ENCODE measurements at places on chromosomes 3 and 15.

DNA sequence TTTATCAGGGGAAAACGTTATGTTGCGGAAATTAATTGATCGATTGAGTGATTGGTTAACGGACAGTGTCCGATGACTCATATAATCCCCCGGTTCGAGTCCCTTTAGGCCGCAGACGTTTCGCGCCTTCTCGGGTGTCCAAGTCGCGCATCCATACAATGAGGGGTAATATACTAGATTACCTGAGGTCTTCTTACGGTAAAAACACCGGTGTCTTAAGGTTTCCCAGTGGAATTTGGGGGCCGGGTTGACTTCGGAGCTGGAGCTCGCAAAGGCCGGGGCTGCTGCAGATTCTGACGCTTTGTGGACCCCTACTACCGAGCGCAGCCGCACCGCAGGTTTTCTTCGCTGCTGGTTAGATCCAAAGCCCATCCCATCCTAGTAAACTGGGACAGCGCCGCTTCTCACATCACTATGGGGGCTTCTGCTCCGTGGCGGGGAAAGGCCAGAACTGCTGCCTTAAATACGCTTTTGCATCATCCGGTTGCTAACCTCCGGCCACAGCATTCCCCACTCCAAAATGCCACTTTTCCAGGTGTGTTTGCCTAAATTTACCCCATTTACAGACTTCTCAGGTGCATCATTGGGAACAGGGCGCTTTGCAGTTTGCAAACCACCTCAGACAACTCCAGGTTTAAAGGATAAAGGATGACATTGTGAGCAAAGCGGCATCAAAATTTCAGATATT lies 858 bp upstream of the SACM1L start:
- no peak for DNase-seq

DNA sequence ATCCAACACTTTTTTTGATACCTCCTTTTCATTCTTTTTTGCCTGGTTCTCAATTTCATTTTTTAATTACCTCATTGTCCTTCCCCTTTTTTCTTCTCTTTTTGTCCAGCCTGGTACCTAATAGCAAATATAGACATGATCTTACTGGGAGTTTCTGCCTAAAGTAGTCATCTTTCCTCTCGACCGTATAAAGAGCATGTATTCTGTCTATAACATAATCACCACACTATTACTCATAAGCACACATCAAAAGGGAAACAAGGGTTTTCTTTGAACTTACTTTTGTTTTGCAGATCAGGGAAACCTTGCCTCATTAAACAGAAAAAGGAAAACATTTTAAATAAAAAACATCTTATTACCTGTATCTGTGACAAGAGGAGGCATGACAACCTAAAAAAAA lies 33.0 kb downstream of the FAM98B start:
- DNase-seq: no peak

GRCh38 chr15:74768771-74769342 lies 13.0 kb upstream of the CSK start:
- peak; percentile 74 for DNase-seq

- no peak for DNase-seq
Measured at GRCh38 chr15:92451225-92451825, 57.6 kb downstream of the ST8SIA2 start.

DNA sequence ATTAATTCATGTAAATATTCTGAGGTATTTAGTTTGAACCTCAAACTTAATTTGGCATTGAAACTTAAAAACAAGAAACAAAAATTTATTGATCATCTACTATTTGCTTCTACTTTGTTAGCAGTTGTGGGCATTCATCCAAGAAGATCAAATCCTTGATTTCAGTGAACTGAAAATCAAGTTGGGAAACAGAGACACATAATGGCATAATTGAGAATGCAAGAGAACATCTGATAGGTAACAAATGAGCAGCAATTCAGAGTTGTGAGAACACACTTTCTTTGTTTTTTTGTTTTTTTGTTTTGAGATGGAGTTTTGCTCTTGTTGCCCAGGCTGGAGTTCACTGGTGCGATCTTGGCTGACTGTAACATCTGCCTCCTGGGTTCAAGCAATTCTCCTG lies 33.9 kb upstream of the MED12L start:
- DNase-seq: no peak

GRCh38 chr3:126523745-126524428 lies at the start of gene CHST13:
Gene CHST13 (plus strand): TSS chr3:126524155. CDS start chr3:126524333, 178 bp downstream.
- DNase-seq: no peak

DNA sequence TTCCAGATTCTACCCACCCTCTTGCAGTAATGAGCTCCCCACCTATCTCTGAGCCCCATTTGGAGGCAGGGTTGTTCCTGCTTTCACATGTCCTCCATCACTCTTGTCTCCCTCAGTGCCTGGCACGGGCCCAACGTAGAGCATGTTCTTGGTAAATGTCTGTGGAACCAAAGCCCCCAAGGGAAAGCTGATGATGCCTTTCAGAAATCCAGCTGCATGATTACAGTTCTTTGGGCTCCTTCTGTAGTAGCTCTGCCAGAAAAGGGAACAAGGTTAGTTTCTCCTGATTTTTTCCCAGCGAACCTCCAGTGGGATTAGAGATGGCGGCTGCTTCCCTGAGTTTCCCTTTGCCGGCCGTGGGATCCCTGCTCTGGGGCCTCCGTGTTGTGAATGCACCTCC lies 39.3 kb downstream of the CGNL1 start:
- DNase-seq: no peak

- DNase-seq: no peak
Measured at GRCh38 chr3:114718898-114719210, 425.0 kb downstream of the TIGIT start.

GRCh38 chr3:42639192-42639591 lies 14.3 kb upstream of the ZBTB47 start:
- DNase-seq: no peak

DNA sequence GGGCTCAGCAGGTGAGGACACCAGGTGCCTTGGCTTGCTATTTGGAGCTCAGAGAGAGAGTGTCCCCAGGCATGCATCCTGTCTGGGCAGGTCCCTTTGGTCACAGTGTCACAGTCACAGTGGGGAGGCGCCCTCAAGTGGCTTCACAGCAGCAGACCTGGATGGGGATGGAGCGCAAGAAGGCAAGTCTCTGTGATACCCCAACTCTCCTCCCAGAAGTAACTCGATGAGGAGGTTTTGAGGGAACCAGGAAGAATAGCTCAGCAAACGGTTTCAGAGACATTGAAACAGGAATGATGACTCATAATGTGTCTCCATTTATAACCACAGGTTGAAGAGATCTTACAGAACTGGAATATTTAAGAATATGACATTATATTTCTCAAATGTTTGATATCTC lies 66.5 kb upstream of the SH3GL3 start:
- peak; percentile 50 for DNase-seq

DNA sequence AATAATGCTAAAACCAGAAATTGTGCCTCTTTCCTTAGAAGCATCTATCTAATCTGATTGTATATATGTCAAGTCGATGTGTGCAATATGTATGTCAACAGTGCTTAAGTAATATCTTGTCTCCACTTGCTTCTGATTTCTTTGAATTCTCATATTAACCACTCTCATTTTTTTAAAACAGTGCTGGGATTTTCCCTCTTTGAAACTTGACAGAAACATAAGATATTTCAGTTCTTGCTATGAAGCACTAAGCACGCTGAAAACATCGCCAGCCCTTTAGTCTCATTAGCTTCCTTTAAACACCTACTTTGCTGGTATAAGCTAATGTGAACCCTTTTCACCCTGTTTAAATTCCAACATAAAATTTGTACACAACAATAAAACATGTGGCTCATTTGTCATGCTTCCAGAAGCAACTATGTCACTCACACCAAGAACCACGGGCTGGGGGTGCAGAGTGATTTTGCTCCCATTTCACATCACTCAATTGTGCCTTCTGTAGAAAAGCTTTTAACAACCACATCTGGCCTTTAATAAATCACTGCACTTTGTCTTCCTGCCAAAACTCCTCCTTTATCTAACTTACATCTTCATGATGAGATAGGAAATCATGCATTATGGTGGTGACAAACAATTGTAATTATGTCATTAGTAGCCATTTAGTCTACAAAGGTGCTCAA lies 185.2 kb downstream of the FOXP1 start:
- no peak for DNase-seq

GRCh38 chr3:49343163-49343562 lies 3.3 kb upstream of the USP4 start:
- no peak for DNase-seq

GRCh38 chr3:126682009-126682408 lies 22.0 kb upstream of the CHCHD6 start:
- DNase-seq: no peak

- no peak for DNase-seq
Measured at GRCh38 chr3:58776231-58776630, 109.7 kb upstream of the FAM3D start.

- DNase-seq: no peak
Measured at GRCh38 chr3:118802325-118803095, 232.1 kb downstream of the IGSF11 start.

- DNase-seq: no peak
Measured at GRCh38 chr3:175267121-175267531, 408.0 kb downstream of the NAALADL2 start.

- no peak for DNase-seq
Measured at GRCh38 chr3:46844397-46844796, 18.8 kb downstream of the MYL3 start.

- DNase-seq: no peak
Measured at GRCh38 chr3:72633121-72633520, 215.1 kb downstream of the SHQ1 start.

GRCh38 chr15:69862540-69862939 lies 235.2 kb downstream of the TLE3 start:
- DNase-seq: no peak

DNA sequence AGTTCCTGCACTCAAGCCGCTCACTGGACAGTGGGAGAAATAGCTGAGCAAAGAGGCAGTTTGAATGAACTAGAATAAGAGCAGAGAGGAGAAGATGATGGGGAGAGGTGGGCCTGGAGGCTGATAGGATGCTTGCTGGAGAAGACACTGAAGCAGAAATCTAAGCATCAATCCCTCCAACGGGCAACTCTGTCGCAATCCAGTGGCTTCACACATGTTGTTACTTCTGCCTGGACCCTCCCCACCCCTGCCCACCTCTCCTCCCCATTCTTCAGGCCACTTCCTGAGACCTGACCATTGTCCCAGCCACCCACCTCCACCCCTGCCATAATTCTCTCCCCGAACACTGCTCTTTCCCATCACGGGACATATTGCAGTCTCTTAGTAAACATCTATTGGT lies 76.0 kb downstream of the SRGAP3 start:
- DNase-seq: no peak

DNA sequence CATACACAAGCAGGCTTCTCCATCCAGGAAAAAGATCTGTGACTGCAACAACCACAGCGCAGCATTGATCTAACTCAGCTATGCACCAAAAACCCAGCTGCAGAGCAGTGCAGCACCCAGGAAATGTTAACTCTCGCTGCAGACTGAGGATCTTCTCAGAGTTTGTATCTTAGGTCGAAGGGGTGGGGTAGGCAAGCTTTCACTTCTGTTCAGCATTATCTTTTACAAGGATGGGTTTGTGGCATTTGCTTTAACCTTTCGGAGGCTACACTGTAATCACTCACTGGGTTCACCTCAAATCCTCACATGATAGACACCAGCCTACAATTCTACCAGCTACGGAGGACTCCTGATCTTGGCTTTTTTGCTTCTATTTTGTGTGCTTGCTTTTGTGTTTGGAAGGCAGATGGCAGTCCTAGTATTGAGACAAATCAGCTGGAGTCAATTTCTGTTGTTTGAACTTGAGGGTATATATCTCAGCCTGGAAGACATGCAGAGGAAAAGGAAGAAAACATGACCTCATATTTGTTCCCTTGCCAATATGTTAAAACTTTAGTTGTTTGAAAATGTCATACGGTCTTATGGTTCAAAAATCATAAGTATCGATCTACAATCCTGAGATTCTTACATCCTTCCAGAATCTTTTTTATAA lies 25.2 kb downstream of the LRRK1 start:
- no peak for DNase-seq

DNA sequence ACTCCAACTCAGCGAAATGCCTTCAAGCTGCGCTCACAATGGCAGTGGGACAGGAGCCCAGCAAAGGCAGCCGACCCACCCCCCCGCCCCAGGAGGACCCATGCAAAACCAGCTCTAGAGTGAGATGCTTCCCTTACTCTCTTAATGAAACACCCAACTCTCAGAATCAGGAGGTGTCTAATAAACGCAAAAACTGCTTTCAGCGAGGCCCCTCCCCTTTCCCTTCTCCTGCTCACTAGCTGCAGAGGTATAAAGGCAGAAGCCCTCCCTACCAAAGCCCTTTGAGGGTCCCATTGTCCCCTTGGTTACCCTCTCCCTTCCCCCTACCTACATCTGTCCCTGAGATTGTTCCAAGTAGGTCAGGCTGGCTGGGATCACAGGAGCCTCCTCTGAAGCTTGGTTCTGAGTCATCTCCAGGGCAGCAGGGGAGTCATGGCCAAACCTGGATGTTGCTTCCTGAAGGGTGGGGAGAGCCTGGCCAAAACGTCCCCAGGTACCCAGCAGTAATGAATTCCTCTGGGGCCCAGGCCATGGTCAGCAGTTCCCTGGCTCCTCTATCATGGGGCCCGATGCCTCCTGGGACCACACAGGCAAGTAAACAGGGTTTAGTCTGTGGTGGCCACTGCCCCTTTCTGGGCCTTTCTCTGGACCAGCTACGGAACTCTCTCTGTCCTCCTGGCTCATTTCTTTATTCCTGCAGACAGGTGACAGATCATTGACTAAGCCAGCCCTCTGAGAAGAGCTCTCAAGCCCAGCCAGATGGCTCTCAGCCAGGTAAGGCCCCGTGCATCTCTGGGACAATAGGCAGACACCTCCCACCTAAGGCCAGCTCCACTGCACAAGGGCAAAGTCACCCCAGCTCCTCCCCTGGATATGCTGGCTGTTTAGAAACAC lies 8.6 kb downstream of the KLHL25 start:
- DNase-seq: no peak

- DNase-seq: no peak
Measured at GRCh38 chr3:21938267-21938681, 187.3 kb upstream of the ZNF385D start.

DNA sequence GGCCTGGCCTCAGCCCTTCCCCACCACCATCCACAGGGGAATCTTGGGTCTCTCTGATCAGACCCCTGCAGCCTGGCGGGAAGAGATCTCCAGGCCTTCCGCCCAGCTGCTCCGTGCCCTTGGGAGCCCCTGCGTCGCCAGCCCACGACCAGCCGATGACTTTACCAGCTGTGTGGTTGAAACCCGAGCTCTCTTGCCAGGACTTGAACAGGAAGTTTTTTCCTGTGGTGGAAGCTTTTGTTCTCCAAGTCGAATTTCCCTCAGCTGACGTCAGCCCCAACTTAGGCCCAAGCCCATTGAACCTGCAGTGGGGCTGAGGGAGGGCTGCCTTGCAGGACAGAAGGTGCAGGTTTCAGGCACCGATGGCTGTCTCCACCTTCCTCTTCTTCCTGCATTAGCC lies 51.7 kb upstream of the SMAD3 start:
- no peak for DNase-seq

DNA sequence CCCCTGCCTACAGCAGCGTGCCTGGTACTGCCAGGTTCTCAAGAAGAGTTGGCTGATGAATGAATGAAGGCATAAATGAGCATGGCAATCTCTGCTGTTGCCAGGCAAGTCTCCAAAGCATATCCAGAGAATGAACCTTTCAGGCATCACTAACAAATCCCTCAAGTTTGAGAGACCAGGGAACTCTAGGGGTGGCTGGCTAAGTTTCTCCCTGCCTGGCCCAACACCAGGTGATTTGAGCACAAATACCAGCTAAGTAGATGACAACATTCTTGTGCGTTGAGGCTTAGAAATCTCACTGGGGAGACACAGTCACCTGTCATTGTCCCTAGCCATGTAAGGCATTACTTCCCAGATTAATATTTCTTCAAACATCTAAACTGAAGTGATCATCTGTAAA lies 81.4 kb upstream of the PTX3 start:
- DNase-seq: no peak

Data from GM19239 (cell line).